Memory B cell (primary cell): ENCODE measurements at places on chromosomes 1 and 21.
A peak's percentile ranks its signal among the peaks of the same experiment; 100 is the strongest.

GRCh38 chr1:201536558-201536957 is 2.4 kb upstream of the NAV1 start:
- DNase-seq = no peak

- DNase-seq = peak; percentile 53
Measured at GRCh38 chr1:65075123-65075976, 72.7 kb upstream of the AK4 start.

DNA sequence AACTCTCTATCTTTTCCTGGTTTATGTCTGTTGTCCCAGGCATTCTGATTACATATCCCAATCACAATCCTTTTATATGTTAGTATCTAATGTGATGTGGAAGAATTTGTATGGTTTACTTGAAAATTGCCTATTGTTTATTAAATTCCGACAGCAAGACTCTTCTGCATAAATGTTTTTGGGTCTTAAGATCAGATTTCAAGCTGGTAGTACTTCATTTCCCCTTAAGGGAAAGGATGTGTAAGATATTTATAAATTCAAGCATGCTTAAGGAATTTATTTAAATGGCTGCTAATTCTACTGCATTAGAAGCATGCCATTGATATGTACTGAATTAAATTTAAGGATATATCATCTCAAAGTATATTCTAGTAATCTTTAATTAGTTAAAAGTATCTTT is 20.4 kb upstream of the GPR88 start:
- DNase-seq = no peak

DNA sequence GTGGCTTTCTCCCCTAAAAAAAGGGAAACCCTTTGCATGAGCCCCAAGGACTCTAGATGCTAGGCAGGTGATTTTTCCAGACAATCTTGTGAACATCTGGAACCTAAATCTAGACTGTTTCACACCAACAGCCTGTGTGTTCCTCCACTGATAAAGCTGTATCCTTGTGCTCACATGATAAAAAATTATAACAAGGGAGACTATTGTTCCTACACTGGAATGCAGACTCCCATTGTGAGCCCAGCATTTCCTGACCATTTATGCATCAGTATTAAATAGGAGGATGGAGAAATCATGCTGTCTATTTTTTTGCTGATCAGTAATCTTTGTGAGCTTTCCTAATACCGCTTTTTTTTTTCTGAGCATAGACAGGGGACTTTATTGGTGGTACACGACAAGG is 52.5 kb downstream of the ZNF697 start:
- DNase-seq = no peak

DNA sequence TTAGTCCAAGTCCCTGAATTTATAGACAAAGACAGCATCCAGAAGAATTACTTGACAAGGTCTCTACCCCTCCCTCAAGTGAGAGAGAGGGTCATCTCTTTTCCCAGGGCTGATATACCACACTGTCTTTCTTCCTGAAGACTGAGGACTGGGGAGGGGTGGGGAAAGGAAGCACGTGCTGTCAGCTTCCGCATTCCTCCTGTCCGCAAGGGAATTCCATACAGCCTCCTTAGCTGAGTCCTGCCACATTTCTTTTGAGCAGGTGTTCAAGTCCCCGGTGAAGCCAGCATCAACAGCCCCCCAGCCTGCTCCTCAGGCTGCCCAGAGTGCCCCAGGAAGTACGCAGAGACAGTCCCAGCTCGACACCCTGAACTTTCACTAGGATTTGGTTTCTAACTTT is 34.2 kb downstream of the PCAT6 start:
- DNase-seq = no peak

DNA sequence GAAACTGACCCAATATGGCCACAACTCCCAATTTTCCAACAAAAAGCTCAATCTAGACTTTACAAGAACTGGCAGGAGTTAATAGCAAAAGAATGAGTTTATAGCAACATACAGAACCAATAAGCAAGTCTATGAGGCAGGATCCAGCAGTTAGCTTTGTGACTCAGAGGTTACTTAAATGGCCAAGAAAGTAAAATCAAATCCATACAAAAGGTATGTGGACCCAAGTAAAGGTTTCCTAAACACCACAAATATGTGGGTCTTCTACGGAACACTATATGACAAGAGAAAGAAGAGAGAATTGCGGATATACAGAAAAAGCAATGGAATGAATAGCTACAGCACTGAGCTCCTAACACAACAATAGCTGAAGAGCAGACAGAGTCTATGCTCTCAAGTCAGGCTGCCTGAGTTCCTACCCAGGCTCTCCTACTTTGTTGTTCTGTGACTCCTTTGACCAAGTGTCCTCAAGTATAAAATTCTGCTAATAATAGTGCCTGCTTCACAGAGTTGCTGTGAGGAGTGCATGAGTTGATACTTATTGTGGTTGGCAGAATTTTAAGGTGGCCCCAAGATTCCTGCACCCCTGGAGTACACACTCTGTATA is 204.3 kb downstream of the SMYD3 start:
- DNase-seq = no peak

DNA sequence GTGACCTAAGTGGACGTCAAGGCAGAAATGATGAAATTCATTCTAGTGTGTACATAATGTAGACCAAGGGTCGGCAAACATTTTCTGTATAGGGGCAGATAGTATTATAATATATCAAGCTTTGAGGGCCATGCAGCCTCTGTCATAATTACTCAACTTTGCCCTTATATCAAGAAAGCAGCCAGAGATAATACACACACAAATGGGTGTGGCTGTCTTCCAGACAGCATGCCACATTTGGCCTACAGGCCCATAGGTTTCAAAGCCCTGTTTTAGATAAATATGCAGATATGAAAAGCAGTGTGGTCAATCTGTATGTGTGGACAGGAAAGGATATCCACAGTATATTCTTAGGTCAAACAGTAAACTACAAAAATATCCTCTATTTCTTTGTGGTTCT is 320.1 kb upstream of the FMN2 start:
- DNase-seq = no peak

- no peak for DNase-seq
Measured at GRCh38 chr1:68954841-68955240, 458.0 kb upstream of the DEPDC1 start.

GRCh38 chr1:51535006-51535592 is 16.0 kb upstream of the EPS15 start:
- peak; percentile 39 for DNase-seq

GRCh38 chr1:31951276-31951675 is 13.1 kb upstream of the PTP4A2 start:
- DNase-seq = no peak

DNA sequence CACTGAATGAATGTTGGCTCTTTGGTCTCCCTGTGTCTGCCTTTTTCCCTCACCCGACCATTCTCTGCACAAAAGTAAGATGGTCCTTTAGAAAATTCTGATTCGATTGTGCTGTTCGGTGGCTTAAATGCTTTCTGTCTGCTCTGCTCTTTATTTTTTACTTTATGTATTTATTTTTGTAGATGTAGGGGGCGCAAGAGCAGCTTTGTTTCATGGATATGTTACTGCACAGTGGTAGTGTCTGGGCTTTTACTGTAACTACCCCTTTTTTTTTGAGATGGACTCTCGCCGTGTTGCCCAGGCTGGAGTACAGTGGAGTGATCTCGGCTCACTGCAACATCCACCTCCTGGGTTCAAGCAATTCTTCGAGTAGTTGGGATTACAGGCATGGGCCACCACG is 15.7 kb downstream of the NLRP3 start:
- DNase-seq = no peak

GRCh38 chr1:30444401-30444800 is 279.0 kb downstream of the MATN1 start:
- DNase-seq = no peak

GRCh38 chr1:39384305-39384704 is 107.1 kb upstream of the BMP8A start:
- DNase-seq = no peak

DNA sequence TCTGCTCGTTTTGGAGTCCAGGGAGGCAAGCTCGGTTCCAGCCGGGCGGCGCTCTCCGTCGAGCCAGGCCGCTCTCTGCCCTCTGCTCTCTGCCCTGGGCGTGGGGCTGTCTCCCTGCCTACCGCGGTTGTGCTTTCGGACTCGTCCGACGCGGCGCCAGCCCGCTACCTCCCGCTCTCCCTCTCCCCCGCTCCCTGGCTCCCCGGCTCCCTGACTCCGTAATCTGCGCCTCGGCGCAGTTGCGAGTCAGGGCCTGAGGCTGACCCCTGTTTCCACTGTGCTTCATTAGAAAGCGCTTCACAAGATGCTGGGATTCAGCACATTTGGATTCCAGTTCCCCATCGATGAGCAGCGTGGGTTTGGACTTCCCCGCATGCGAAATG is 2.2 kb downstream of the SOX13 start:
- no peak for DNase-seq

DNA sequence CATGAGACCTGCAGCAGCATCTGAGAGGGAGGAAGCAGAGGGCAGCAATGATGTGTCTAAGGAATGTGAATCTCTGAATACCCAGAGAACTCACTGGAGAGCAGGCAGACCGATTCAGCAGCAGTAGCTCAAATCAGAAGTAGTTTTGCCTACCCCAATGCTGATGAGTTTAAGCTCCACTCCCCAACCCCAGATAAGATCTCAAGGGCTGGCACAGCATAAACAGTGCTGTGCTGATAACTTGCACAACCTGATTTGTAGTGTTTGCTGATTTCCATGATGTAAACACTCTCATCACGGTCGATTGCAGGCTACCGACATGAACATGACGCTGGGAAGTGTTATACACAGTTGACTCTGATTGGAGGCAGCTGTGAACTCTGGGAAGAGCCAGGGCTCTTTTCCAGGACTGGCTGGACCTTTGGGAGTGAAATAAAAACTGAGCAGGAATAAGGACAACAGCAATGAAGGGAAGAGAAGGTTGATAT is 11.2 kb upstream of the HMGCS2 start:
- DNase-seq = no peak

- DNase-seq = no peak
Measured at GRCh38 chr1:223403184-223403815, 10.1 kb downstream of the CCDC185 start.

DNA sequence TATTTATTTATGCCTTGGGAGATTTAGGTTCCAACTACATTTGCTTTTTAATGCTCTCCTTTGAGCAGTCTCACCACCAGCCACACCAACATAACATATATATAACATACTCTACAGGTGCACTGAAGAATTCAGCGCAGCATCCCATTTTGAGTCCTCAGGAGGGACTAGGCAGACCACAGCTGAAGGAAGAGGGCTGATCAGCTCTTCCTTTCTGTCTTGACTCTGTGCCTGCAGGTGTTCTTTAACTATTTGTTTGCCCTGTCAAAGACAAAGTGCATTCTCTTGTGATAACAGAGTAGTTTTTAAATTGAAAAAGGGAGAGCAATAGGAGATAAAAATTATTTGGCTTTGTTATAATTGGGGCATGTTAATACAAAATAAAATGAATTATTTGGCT is 17.0 kb downstream of the HIPK1 start:
- no peak for DNase-seq

GRCh38 chr1:212355230-212355969 is 59.3 kb downstream of the PACC1 start:
- no peak for DNase-seq

- DNase-seq = no peak
Measured at GRCh38 chr21:36545776-36546511, 66.0 kb upstream of the CLDN14 start.

DNA sequence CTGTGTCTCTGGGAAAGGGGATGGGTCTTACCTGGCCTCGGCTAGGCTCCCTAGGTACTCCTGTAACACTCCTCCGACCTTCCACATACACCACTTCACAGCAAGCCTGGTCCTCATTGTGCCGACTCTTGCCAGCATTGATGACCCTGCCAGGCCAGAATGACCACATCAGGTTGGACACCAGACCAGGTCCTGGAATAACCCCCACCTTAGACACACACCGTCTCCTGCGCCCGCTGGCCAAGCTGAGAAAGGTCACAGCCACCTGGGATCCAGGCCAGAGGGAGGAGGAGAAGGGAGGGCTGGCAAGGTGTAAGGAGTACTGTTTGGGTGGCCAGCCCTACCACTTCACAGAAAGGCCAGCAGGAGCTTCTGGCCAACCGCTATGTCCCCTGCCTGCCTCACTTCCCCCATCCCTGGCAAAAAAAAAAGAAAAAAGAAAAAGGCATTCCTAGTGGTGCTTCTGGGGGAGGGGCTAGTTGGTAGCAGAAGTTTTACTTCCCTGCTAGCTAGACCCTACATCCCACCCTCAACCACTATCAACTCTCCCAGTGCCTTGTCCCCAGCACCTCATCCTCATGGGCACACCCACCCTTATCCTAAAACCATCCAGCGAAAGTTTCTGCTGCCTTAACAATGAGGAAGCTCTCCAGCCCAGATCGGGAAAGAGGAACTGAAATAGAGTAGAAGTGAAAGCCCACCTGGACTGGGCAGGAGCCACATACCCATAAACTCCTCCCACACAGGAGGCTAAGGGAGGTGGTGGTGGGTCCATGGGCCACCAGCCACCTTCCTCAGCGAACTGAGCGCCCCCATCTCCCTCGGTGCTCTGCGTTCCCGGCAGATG is 1.4 kb downstream of the PPM1J start:
- DNase-seq = peak; percentile 55

GRCh38 chr21:44686843-44687561 is 5.0 kb upstream of the KRTAP12-1 start:
- DNase-seq = no peak

GRCh38 chr1:173639102-173639501 is 4.0 kb downstream of the TEX50 start:
- no peak for DNase-seq

- DNase-seq = no peak
Measured at GRCh38 chr1:217004776-217005436, 281.7 kb upstream of the ESRRG start.

GRCh38 chr1:177170756-177171535 is at the start of gene BRINP2:
Gene BRINP2, plus strand, starts transcription at chr1:177170958. Its CDS starts 58,919 bp downstream, at chr1:177229877.
- no peak for DNase-seq

DNA sequence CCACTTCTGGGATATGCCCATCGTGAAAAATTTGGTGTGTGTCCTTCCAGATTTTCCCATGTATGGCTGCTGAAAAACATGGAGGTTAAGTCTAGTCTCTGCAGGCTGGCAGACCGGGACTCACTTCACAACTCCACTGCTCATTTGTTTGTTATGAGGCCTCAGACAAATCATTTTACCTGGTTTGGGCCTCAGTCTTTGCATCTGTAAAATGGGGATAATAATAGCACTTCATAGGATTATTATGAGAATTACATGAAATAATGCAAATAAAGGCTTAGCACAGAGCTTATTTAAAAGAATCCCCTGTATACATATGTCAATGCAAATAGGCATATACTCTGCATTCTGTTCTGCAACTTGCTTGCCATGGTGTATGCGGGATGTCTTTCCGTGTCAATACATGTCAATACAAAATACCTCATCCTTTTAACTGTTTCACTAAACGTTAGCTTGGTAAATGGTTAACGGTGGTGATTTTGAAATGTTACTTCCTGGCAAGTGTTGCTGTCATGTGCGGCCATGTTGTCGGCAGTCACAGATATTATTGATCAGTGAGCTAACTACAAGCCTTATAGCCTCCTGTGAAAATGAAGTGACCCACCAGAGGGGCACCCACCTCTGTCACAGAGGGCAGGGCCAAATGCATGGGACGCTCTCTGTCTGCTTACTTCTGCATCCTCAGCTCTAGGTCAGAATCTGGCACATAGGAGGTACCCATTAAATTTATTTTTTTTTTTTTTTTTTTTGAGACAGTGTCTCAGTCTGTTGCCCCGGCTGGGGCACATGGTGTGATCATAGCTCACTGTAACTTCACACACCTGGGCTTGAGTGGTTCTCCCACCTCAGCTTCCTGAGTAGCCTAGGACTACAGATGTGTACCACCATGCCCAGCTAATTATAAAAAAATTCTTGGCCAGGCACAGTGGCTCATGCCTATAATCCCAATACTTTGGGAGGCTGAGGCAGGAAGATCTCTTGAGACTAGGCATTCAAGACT is 4.3 kb downstream of the LCK start:
- no peak for DNase-seq
